Stimulated activated CD4-positive, alpha-beta T cell treated with anti-CD3 and anti-CD28 coated beads, Interleukin-2, amount 100 ng/mL, for 24 hours (primary cell): ENCODE measurements at places on chromosomes 2 and 18.

DNA sequence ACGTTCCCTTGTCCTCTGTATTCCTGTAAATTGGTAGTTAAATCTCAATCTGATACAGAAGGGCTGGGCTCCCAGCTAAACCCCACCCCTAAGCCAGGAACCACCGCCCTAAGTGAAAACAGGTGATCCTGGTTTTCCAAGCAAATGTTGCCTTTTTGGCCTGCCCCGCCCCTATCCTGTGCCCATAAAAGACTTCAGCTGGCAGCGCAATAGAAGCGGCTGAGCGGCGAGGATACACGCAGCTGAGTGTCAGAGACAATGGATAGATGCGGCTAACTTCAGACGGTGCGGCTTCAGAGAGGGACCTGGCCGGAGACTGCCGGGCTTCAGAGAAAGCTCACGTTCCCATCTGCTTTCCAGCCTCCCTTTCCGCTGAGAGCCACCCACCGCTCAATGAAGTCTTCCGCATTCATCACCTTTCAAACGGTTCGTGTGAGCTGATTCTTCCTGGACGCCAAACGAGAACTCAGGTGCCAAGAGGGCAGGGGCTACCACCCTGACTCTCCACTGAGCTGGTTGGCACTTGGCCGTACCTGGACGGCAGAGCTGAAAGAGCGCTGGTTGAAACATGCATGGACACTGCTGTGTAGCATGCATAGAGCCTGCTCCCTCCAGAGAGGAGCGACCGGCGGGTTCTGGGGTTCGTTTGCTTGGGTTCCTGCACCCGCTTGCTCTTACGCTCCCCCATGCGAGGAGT is 49.5 kb upstream of the POLE4 start:
- no peak for DNase-seq

DNA sequence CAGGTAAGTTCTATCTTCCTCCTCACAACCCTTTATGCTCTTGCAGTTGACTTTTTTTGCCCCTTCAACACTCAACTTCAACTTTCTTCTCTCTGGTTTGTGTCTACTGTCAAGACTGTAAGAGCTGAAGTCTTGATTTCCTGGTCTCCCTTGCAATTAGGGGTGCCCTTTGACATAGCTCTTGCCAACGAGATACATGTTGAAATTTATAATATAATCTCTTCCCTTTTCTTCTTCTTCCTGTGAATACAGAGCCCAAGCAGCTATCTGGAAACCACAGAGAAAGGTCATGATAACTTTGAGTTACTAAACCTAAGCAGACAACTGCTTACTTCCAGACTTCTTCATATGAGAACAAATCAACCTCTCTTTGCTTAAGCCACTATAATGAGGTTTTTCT is 163.5 kb downstream of the MC4R start:
- DNase-seq: no peak

DNA sequence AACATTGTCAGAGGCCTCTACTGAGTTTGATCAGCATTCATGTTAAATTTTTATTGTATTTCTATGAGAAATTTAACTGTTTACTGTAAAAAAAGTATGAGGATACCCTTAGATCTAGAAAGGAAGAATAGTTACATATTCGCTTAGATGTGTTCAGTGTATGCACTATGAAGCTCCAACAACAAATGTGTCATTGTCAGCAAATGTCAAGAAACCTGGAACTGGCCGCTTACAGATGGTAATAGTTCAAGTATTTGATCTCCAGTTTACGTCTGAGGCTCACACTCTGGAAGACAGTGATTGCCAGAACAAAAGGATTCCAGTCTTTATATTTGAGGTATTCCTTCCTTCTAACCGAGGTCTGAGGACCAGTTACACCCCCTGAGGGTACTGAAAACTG is 921.2 kb upstream of the LRRTM1 start:
- no peak for DNase-seq

DNA sequence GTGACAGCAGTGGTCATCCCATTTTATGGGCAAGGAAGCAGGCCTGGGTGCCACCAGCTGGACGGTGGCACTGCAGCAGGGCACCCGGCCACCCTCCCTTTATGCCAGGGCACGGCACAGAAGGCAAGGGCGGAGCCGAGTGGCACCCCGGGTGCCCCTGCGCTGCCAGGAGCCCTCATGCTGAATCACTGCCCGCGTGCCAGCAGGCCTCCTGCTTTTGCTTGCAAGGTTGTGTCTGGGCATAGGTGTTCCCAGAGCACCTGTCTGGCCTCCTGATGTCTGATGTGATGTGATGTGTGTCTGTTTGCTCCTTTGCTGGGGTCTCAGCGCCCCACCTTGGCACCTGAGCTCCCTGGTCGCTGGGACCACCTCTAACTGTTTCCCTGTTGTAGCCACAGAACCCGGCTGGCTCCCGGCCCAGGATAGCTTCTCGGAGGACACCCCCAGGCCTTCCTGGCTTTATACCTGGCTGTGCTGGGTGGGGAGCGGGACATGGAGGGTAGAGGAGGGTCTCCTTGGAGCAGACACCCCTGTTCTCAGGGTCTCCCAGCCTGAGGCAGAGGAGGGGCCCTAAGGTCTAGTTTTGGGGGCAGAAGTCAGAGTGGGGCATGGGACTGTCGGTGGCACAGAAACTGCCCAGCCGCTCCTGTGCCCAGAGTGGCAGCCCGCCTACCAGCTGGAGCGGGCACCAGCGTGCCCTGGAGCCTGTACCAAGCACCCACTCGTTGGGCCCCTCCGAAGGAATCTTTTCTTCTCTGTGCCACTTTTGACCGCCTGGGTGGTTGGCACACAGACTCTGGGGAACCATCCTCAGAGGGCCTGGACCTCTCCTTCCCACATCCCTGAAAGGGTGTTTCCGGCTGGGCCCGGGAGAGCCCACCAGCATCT is 3.6 kb downstream of the GPC1 start:
- DNase-seq: no peak

DNA sequence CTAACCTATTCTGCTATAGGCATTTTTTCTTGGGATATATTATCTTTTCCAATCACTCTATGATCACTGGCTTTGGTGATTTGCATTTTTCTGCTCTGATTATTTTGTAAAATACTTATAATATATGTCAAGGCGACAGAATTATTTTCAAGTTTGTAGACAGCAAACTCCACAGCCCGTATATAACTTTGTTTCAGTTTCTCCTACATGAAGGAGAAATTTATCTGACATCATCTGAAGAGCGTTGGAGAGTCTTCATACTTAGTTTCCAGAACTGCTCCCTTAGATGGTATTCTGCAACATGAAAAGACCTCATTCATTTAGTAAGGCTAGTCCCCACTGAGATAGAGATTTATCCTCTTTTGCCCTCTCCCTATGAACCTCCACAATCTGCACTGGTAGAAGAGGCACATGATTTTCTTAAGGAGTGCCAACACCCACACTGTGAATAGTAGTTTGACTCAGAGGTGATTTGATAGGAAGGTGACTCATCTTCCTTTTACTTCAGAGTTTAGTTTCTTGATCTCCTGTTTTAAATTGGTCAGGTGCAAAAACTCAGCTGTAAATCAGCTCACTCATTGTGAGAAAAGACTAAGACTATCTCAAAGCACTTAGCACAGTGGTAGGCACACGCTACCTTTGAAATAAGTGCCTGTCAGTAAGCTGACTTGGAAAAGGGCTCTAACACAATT is 1848.6 kb upstream of the CELF4 start:
- no peak for DNase-seq
